Right ventricle myocardium superior (tissue), 1 donor: ENCODE measurements at places on chromosomes 1 and 21. TPM values are rescaled to one million over a fixed set of nuclear protein-coding genes. Genes with fewer than 3 reads are reported as not detected.

The PGLYRP4 gene
- not detected for total RNA-seq

The IL12RB2 gene
- 0.54 TPM for total RNA-seq

DNA sequence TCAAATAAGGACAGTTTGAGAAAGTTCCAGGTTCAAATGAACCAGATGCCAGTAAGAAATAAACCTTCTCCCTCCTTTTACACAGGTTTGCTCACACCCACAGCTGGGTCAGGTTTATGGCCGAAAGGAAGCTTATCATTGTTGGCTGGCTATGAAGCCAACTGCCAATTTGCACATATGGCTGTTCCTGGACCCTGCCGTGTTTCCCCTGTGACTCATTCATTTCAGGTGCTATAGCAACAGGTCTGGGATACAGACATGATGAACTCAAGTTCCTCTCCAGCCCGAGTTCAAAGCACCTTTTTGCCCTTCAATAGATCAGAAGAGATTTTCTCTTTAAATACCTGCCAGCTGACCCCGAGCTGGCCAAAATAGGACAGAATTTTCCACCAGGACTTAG, 134.4 kb upstream of the SMYD2 start:
- no peak for DNase-seq

DNA sequence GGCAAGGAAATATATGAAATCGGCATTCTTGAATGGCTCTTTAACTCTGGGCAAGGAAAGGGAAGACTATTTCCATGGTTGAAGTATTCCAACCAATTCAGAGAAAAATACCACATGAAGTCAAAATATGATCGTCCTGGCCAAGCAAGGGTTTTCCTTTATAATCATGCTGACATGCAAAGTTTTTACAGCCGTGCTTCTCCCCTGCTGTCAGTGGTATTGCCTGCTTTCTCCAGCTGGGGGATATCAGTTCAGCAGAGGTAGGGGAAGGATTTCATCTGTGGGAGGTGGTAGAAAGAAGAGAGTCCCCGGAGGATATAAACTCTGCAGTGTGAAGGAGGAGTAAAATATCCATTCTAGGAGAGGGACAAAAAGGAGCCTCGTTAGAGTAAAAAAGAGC, 322.8 kb downstream of the PAPPA2 start:
- DNase-seq, result no peak

DNA sequence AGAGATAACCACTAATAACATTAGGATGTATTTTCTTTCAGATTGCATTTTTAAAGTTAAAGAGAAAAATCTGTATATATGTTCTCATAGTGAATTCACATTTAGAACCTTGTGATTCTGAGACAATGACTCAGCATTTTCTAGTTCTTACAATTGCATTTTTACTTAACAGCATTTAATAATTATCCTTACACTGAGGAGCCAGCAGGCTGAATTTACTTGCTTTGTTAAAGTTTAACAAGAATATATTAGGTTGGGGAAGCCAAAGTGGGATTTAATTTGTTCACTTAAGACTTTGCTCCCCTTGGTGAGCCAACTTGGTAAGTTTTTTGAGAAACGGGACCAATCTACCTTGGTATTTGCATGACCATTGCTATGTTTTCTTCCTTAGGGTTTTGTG, 4.5 kb downstream of the PATJ start:
- no peak for DNase-seq

- DNase-seq, result no peak
These were observed 65.8 kb downstream of the SIK1 start for GRCh38 chr21:43361127-43361492.

DNA sequence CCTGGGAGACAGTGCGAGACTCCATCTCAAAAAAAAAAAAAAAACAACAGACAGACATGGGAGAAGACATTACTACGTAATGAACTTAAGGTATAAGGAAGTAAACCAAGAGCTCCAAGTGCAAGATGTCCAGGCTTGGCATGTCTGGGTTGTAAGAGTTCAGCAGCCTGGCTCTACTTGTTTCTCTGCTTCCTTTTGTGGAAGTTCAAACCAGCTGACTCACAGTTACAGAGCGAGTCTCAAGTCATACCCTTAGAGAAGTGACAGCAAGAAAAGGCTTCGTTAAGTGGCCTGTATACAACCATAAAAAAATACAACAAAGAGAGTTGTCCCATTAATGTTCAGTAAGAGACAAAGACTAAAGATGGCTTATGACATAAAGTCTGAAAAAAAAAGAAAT, 1.3 kb downstream of the RIT1 start:
- DNase-seq, result no peak

GRCh38 chr1:180235077-180235501, 5.0 kb downstream of the LHX4 start:
- no peak for DNase-seq

DNA sequence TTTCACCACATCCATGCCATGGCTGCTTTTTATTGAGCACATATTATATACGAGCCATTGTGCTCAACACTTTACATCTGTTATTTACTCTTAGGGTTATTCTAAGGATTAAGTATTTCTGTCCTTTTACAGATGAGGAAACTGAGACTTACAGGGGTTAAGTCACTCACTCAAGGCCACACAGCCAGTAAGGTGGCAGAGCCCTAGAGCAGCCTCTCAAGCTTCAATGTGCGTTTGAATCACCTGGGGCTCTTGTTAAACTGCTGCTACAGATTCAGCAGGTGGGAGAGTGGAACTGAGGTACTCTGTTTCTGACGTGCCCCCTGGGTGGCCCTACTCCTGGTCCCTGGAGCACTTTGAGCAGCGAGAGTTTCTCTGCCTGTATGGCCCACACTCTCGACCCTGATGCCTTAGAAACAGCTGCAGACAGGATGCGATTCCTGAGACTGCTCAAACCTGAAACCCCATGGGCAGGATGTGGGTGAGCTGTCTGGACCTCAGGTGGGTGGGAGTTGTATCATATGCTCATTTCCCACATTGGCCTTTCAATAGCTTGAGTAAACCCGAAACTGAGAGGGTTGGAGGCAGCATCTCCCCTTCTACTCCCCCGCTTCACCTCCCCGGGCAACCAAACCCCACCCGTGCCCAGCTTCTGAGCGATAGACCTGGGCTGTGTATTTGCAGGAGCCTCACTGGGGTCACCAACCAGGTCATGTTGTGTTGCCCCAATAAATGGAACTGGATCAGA, 59.3 kb downstream of the MAN1C1 start:
- DNase-seq, result no peak

- DNase-seq, result no peak
These were observed 56.8 kb upstream of the GNG12 start for GRCh38 chr1:67889953-67890567.

The SPRR4 gene
- total RNA-seq, result not detected

The CLCA4 gene
- not detected for total RNA-seq

DNA sequence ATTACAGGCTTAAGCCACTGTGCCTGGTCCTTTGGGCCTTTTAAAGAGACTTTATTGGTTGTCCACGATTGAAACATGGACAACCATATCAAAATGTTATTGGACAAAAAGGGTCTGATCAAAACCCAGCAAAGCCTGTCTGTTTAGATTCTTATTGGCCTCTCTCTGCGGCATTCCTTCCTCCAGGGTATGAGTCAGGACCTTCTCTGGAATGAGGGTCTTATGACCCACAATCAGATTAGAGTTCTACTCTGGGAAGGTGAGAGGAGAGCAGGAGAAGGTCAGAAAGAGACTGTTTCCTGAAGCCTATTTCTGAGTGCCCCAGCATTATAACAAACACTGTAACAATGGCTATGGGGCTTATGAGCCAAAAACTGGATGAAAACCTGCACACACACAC, 7.9 kb downstream of the LURAP1 start:
- DNase-seq, result no peak

GRCh38 chr21:16608209-16608830, 878.5 kb downstream of the USP25 start:
- no peak for DNase-seq
